GM12878 (cell line): ENCODE measurements at places on chromosomes 3 and 15. TPM values are rescaled to one million over a fixed set of nuclear protein-coding genes. Genes with fewer than 3 reads are reported as not detected.

Gene SH2D7
- 0.08 TPM in 1 of 2 replicates, not detected in the other for total RNA-seq

Gene SLCO2A1
- total RNA-seq, result 0.05 TPM in 2 replicates

Gene ACSBG1
- 0.49 and 1.1 TPM in 2 replicates for total RNA-seq

- DNase-seq, result peak; percentile 89
Measured at GRCh38 chr15:69679623-69680228, 227.1 kb downstream of the RPLP1 start.

Gene PROK2
- not detected in 2 replicates for total RNA-seq

GRCh38 chr15:71237456-71238188 lies 122.4 kb downstream of the THSD4 start:
- no peak for DNase-seq

GRCh38 chr15:40266828-40267304 lies 16.0 kb downstream of the ANKRD63 start:
- DNase-seq, result no peak

DNA sequence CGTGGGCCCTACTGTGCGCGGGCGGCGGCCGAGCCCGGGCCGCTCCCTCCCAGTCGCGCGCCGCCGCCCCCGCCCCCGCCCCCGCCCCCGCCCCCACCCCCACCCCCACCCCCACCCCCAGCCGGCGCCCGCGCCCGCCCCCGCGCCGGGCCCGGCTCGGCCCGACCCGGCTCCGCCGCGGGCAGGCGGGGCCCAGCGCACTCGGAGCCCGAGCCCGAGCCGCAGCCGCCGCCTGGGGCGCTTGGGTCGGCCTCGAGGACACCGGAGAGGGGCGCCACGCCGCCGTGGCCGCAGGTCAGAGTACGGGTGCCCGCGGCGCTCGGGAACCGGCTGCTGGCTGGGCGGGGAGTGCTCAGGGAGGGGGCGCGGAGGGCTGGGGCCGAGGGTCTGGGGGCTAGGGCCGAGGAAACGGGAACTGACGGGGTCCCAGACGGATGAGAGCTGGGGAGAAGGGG lies 1.1 kb upstream of the PPARG start:
- no peak for DNase-seq

- no peak for DNase-seq
Measured at GRCh38 chr3:188059351-188059750, 94.6 kb upstream of the LPP start.

DNA sequence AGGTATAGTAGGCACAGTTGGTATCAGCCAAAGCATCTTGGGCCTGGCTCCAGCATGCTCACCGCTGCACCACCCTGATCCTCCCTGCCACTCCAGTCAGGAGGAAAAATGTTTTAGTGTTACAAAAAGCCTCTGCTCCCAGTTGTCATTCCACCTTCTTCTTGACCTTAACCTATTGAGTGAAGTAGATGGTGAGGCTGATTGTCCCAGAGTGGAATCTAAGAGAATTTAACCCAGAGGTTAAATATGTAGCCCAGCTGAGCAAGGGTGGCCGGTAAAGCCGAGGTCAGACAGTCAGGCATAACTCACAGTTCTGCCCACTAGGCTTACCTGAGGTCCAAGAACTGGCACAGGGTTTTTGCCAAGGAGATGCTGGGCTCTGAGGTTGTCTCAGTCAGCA lies 30.7 kb upstream of the TNIK start:
- DNase-seq, result no peak

- no peak for DNase-seq
Measured at GRCh38 chr15:40295877-40296560, 11.7 kb downstream of the PLCB2 start.

GRCh38 chr15:57953874-57954273 lies 111.6 kb downstream of the ALDH1A2 start:
- no peak for DNase-seq

DNA sequence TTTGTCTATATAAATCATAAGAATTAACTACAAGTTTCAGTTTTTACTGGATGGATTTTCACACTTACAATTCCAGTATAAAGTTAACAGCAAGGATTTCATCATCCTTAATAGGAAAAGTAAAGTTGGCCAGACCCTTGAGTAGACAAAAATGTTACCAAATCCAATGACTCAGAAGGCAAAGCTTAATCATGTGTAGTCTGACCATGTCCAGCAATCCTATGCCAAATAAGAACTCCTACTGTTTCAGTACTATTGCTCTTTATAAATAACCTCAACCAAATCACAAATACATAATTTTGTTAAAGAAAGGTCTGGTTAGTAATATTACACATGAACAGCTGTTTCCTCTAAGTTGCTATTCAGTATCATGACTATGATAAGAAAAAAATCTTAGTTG lies 35.0 kb downstream of the PLOD2 start:
- DNase-seq, result no peak

Gene CNTN6
- not detected in 2 replicates for total RNA-seq

Gene AHSG
- total RNA-seq, result 0.90 and 1.2 TPM in 2 replicates

DNA sequence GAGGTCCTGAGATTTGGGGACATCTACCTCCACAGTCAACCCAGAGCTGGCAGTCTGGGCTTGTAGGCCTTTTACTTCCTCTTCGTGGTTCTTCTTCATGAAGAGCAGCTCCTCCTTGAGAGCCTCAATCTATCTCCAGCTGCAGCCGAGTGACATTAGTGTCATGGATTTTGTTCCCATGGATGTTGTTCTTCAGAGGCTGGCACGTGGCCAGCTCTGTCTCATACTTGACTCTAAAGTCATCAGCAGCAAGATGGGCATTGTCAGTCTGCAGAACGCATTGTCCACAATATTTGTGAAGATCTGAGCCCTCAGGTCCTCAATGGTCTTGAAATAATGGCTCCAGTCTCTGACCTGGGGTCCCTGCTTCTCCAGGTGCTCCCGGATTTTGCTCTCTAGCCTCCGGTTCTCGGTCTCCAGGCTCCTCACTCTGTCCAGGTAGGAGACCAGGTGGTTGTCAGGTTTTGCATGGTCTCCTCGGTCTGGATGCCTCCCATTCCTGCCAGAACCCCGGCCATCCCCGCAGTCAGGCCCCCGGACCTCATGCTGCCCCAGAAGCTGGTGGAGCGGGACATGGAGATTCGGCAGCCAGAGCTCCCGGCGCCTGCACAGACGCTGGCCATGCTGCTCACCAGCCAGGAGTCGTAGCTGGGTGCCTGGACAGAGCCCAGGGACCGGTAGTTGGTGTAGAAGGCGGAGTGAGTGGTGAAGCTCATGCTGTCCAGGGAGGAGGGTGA lies 3.4 kb upstream of the CCNL1 start:
- DNase-seq, result no peak

Gene ARL14
- not detected in 2 replicates for total RNA-seq

Gene ERICH6
- 0.40 TPM in 1 of 2 replicates, not detected in the other for total RNA-seq

- no peak for DNase-seq
Measured at GRCh38 chr3:38723569-38724391, 74.3 kb upstream of the SCN5A start.

DNA sequence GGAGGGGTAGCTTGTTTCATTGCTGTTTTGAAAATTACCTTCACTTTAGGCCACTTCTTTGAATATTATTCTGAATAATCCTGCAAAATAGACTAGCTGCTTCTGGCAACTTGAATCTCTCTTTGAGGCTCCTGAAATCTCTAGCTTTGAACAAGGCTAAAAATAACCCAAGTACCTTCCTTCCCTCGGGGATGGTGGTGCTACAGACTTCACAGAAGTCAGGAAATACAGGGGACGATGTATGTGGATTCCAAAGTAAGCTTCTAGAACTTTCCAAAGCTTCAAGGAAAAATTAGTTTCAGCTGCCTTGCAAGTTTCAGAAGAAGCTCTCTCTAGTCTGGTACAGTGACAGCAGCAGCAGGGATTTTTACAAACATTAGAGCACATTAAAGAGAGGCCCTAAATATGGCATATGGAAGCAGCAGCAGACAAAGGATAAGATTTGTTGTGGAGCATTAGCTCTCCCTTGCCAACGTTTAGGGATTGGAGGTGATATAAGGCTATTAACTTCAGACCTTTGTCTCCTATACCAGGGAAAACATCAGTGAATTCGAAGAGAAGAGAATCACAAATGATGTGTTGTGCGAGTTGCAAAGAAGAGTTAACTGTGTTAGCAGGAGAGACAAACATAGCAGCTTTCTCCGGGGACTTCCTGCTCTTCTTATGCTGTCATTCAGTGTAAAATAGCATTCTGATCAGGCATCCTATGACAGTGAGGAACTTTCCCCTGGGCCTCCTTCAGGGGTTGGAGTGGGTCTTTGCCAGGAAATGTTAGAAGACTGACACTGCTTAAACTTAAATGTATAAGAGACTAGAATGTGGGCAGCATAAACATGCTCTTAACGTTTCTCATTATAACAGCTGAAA lies 783.0 kb upstream of the ARPP21 start:
- DNase-seq, result no peak

DNA sequence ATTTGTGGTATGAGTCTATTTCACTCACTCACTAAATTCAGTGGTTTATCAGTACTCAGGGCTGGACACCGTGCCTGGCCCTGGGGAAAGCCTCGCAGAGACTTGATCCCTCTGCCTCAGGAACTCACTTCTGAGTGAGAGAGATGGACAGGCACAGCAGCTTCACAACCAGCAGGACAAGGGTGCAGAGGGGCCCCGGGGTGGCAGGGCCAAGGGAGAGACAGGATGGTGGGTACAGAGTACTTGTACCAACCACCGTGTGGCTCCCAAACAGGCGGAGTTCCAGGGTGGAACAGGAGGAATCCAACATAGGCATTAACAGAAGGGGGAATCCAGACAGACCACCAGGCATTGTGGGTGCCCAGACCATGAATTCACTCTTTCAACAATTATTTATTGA lies 143.7 kb downstream of the MEGF11 start:
- DNase-seq, result no peak

Gene GPR149
- not detected in 2 replicates for total RNA-seq

- no peak for DNase-seq
Measured at GRCh38 chr15:96297783-96298182, 32.7 kb upstream of the NR2F2 start.

DNA sequence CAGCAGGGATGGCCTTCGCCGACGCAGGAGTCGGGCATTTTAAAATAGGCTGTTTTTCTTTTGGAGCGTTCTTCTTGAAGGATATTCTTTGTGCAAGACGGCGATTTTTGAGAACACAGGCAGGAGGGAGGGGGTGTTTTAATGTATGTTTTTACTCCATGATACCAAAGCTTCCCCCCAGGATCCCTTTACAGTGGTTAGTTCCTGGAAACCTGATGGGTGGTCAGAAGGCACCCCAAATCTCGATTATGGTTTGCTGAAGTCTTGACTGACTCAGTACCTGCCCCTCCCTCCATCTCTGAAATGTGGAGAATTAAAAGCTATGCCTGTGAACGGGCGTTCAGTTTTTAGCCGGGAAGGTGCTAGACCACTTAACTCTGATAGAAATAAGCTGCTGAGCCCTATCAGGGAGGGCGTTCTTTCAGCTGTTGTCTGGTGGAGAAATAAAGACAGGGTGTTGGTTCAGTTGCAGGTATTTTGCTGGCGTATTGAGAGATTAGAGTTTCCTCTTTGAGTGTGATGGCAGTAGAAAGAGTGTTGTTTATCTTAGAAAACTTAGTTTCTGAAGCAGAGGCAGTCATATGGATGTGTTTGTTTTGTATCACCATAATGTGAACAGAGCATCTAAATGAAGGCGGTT lies 3.4 kb downstream of the IGF1R start:
- DNase-seq, result no peak

DNA sequence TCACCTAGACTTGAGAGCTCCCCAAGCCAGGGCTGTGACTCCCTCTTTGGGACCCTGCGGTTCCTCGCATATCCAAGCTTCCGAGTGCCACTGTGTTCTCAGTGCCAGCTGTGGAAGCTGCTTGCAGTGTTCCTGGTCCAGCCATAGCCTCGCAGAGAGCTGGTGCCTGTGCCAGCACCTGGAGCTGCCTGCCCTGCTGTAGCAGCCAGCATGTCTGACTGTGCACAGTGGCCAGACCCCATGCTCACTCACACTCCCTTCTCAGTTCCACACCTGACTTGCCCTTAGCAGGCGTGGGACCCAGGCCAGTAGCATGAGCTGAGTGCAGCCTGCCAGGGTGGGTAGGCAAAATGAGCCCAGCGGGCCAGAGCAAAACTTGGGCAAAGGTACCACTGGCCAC lies 25.3 kb downstream of the LRRC49 start:
- no peak for DNase-seq

GRCh38 chr3:99499235-99500158 lies 138.9 kb upstream of the COL8A1 start:
- DNase-seq, result peak; percentile 16

Gene MRAS
- 0.44 and 0.45 TPM in 2 replicates for total RNA-seq

DNA sequence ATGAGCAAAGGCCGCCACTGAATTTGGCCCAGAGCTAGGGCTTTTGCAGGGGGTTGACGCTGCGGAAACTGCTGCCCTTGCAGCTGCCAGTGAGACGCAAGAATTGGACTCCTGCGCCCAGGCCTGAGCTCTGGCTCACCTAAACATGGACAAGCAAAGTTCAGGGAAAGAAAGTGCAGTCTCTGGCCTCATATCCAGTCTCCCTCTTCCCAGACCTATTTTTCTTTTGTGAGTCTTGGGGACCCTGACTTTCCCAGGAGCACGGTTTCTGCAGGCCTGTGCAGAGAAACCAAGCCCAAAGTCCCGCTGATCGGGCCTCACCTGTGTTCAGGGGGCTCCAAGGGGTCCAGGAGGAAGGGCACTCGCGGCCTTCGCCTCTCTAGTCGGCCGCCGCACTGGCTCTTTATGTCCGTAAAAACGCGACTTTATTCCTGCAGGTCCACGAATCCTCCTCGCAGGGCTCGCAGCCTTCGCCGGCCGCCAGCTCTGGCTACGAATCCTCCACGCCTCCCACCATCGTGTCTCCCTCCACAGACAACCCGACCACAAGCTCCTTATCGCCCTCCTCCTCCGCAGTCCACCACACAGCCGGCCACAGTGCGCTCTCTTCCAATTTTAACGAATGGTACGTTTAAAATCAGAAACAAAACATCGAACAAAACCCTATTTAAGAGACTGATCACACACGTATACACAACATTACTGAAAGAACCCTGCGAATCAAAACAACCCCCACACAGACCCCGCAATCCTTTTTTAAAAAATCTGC lies 3.9 kb downstream of the ZIC1 start:
- no peak for DNase-seq

- no peak for DNase-seq
Measured at GRCh38 chr3:128412180-128413002, 54.3 kb downstream of the DNAJB8 start.

DNA sequence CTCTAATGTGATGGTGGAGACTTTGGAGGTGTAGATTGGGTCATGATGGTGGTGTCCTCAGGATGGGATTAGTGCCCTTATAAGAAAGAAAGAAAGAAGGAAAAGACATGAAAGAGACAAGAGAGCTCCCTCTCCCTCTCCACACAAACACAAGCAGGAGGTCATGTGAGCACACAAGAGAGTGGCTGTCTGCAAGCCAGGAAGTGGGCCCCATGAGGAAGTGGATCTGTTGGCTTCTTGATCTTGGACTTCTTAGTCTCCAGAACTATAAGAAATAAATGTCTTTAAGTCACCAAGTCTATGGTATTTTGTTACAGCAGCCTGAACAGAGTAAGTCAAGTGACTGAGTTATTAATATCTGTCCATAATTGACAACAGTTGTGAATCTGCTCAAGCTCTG lies 17.1 kb downstream of the IQCB1 start:
- no peak for DNase-seq
